ENCODE measurements at places on chromosomes 13 and 19. TPM values are rescaled to one million over a fixed set of nuclear protein-coding genes. Genes with fewer than 3 reads are reported as not detected.
A peak's percentile ranks its signal among the peaks of the same experiment; 100 is the strongest.

CTU1 gene
- total RNA-seq, result 5.3 TPM

DNA sequence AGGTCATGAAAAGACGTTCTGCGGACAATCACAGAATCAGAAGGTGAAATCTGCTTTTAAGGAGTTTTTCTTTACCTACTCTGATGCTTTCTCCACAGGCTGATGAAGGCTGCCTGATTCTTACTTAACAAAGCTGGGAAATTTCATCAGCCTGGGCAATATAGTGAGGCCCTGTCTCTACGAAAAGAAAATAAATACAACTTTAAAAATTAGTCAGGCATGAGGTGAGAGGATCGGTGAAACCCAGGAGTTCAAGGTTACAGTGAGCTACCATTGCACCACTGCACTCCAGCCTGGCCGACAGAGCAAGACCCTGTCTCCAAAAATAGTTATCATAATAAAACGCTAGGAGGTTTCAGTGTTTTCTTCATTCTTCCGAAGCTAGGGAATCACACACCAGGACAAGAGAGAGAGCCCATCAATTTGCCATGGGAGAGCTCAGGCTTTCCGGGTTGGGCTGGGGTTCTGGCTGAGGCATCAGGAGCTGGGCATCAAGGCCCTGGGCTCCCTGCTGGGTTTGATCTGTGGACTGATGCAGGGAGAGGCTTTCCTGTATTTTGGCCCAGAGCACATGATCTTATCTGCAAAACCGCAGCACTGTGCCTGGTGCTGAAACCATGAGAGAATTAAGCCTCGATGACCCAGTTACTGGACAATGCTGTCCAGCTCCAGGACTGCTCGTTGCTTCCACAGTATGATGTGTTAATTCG, 25.1 kb upstream of the CEBPG start:
- peaks cover 4% of the 10 kb centered on the region for H3K4me1 ChIP-seq
- no peak overlapping the region for H3K4me3 ChIP-seq
- H3K36me3 ChIP-seq, result no peaks in the 10 kb centered on the region
- H3K27me3 ChIP-seq, result peaks cover 5% of the 10 kb centered on the region
- H3K27ac ChIP-seq, result no peak overlapping the region

GRCh38 chr13:111289251-111289650, 31.2 kb upstream of the TEX29 start:
- H3K4me3 ChIP-seq, result no peak overlapping the region
- H3K27me3 ChIP-seq, result no peaks in the 10 kb centered on the region
- DNase-seq, result no peak
- H3K27ac ChIP-seq, result no peak overlapping the region
- H3K4me1 ChIP-seq, result no peaks in the 10 kb centered on the region
- peaks cover 69% of the 10 kb centered on the region for H3K36me3 ChIP-seq

GRCh38 chr19:1760020-1760419, 6.7 kb downstream of the ONECUT3 start:
- no peak overlapping the region for H3K27ac ChIP-seq
- H3K27me3 ChIP-seq, result peaks cover 98% of the 10 kb centered on the region
- H3K36me3 ChIP-seq, result no peaks in the 10 kb centered on the region
- no peak overlapping the region for H3K4me3 ChIP-seq

RASIP1 gene
- total RNA-seq, result 11.9 TPM

DNA sequence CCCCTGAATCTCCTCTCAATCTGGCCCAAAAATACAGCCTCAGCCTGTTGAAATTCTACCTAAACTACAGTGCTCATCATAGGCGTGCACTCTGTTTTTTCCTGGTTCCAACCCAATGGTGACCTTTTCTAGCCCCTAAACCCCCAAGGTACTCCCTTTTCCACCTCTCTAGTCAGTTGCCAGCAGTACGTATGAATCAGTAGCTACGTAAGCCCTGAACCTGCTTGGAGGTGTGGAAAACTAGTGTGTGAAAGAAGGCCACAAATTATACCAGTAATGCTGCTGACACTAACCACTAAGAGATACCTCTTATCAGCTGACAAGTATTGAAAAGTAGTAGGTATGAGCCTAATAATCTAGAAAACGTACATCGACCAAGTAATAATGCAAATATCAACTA, 60.9 kb downstream of the FOXO1 start:
- H3K27me3 ChIP-seq, result no peaks in the 10 kb centered on the region
- no peaks in the 10 kb centered on the region for H3K4me1 ChIP-seq
- H3K27ac ChIP-seq, result no peak overlapping the region
- DNase-seq, result no peak
- no peak overlapping the region for H3K4me3 ChIP-seq

GRCh38 chr19:49534632-49535385, 7.0 kb downstream of the RCN3 start:
- no peak for DNase-seq
- peak overlapping the region; percentile 74 for H3K4me3 ChIP-seq
- H3K27ac ChIP-seq, result no peak overlapping the region

DNA sequence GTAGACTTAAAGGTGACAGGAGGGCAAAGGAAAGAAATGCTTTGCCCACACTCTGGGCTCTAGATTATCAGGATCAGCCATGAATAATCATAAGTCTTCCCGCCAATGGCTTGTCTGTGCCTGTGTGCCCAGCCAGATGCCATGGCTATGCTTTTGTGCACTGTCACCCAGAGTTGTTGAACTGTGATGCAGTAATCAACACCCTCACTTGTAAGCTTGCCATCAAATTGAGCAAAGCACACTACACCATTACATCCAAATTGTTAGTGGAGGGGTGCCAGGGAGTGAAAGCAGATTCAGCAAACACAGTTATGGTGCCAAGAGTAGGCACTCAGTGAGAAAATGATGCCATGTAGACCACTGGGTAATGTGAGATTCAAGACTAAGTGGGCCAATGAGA, 845.3 kb upstream of the MIR17HG start:
- no peak overlapping the region for H3K4me3 ChIP-seq
- H3K4me1 ChIP-seq, result no peaks in the 10 kb centered on the region
- H3K27ac ChIP-seq, result no peak overlapping the region
- no peaks in the 10 kb centered on the region for H3K27me3 ChIP-seq

DNA sequence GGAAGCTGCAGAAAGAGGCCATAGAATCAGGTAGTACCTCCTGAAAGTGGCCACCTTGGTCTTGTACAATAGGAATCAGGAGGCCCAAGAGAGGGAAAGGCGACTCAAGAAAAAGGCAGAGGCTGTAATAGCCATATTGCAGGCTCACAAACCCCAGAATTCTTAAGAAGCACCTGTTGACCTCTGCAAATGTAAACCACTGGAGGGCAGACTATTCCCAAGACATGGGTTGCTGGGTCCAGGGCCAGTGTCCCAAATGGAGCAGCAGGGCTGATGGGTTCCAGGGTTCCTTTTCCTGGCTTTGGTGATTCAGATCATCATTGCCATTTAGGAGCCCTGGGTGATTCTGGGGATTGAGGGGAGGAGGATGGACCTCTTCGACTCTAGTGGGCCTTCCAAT, 167.6 kb downstream of the B3GLCT start:
- DNase-seq, result no peak
- H3K36me3 ChIP-seq, result no peaks in the 10 kb centered on the region

DNA sequence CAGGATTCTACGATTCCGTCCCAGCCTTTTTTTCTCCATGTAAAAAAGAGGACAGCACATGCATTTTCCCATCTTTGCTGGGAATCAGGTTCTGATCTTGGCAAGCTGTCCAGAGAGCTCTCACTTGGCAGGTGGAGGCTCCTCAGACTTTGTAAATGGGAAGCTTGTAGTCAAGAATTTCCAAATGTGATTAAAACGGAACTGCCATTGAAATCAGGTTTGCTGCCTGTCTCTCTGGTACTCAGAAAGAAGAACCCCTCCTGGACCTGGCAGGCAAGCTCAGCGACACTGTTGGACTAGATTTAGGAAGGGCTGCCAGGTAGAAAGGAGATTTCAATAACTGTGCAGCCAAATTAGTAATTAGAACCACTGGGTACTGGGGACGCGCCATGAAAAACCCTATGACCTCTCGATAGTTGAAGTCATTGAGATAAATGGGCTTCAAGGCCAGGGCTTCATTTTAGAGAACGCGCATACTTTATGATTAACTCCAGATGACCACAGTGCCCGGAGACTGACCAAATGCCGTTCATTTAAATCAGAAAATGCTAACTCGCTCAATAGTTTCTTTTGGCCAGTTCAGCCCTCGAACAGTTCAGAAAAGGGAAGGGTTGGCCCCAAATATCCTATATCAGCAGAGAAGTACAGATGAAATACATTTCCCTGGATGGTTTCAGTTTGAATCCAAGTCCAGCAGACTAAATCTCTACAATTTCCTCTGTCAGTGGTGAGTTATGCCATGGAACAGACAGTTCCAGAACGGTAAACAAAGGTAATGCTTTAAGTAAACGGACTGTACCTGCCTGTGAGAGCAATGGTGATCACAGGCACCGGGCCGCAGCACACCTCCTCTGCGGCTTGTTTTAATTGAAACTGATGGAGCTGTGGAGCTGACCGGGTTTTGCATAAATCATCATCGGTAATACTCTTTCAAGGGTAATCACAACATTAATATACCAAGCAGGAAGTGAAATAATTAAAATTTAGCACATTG, 517.4 kb downstream of the RFC3 start:
- no peaks in the 10 kb centered on the region for H3K36me3 ChIP-seq
- no peak for DNase-seq
- H3K4me3 ChIP-seq, result no peak overlapping the region
- H3K27ac ChIP-seq, result no peak overlapping the region
- no peaks in the 10 kb centered on the region for H3K4me1 ChIP-seq

GRCh38 chr19:45641274-45642105, 2.3 kb upstream of the EML2 start:
- peak; percentile 2 for DNase-seq
- H3K4me1 ChIP-seq, result peaks cover 67% of the 10 kb centered on the region
- H3K27me3 ChIP-seq, result peaks cover 2% of the 10 kb centered on the region
- peak overlapping the region; percentile 54 for H3K27ac ChIP-seq
- H3K4me3 ChIP-seq, result peak overlapping the region; percentile 28
- peaks cover 39% of the 10 kb centered on the region for H3K36me3 ChIP-seq

C19orf85 gene
- not detected for total RNA-seq

DNA sequence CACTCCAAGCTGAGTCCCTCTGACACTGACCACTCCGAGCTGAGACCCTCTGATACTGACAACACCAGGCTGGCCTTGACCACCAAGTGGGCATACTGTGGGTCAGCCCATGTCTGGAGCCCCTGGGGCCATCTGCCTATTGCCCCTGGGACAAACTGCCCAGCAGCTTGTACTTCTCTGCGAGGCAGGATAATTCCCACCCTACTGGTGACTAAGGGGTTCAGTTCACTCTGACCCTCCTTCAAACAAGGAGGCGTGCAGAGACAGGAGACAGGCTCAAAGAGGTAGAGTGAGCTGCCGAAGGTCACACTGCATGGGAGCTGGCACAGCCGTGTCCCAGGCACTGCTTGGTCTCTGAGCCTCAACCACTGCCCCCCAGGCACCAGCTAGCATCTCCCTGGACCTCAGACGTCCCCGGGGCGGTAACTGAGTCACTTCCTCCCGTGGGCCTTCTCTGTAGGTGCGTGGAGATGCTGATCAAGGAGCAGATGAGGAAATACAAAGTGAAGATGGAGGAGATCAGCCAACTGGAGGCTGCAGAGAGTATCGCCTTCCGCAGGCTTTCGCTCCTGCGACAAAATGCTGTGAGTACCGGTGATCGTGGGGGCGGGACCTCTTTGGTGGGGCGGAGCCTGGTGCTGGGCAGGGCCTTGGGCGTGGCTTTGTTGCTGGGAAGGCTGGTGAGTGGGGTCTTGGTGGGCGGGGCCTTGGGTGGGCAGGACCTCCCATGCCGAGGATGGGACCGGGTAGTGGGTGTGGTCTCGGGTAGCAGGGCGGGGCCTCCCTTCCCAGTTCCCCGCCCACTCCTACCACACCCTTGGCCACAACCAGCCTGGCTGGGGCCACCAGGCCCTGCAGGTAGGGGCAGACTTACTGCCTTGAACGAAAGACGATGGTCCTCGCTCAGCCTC, 5.8 kb upstream of the USE1 start:
- no peaks in the 10 kb centered on the region for H3K27me3 ChIP-seq
- H3K4me3 ChIP-seq, result no peak overlapping the region
- no peak overlapping the region for H3K27ac ChIP-seq

COX7A1 gene
- total RNA-seq, result 5.8 TPM

DNA sequence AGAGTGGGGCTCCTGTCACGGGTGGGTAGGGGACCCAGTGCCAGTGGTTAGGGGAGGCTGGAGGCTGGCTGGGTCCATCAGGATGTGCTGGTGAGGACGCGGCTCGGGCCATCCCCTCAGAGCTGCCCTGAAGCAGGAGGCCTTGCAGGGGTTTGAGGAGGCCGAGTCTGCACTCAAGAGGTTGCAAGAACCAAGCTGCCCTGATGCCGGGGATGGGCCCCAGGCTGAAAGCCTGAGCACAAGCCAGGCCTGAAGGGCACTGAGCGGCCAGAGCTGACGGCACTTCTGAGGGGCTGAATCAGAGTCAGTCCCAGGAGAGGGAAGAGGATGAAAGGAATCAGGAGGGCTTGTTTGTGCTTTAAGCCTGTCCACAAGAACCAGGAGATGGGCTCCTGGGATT, 92.9 kb downstream of the RGCC start:
- H3K36me3 ChIP-seq, result no peaks in the 10 kb centered on the region
- H3K4me1 ChIP-seq, result peaks cover 49% of the 10 kb centered on the region

LGALS4 gene
- total RNA-seq, result 0.89 TPM

DNA sequence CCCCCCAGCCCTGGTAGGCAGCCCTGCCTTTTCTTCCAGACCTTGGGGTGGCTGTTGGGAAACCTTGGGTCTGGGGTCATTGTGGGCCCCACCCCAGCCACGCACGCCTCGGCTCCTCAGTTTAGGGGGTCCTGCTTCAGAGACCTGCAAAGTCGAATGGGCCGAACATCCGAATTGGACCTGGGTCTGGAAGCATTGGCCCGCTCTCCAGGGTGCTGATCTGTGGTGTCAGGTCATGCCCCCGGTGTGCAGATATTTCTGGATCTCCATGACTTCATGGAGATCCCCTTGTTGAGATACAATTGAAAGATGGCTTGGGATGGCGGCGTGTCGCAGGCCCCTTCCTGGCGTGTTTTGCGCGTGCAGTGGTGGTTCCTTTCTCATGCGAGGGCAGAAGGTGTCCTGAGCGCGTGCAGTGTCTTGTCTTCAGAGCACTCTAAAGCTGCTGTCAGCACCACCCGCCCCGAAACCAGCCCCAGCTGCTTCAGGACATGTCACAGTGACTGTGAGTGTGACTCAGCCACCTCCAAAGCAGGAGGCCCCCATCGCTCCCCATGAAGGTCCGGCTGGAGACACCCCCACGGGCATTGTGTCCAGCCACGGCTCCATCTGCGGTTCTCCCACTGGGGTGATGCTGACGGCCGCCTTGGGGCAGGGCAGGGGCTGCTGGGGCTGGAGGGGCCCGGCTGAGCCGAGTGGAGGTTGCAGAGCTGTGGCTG, 112.7 kb downstream of the KDM4B start:
- peaks cover 90% of the 10 kb centered on the region for H3K36me3 ChIP-seq
- no peak for DNase-seq
- peaks cover 66% of the 10 kb centered on the region for H3K4me1 ChIP-seq
- H3K27me3 ChIP-seq, result no peaks in the 10 kb centered on the region
- H3K4me3 ChIP-seq, result no peak overlapping the region

Measured in spinal cord (tissue), 10 donors.